ENCODE measurements at places on chromosomes 16 and 17. TPM values are rescaled to one million over a fixed set of nuclear protein-coding genes. Genes with fewer than 3 reads are reported as not detected.

- no peak for DNase-seq
Observed at GRCh38 chr17:64772845-64773299, 110.8 kb upstream of the SMURF2 start.

SHISA6 gene
- total RNA-seq, result 0.35 TPM

- peak; percentile 81 for DNase-seq
Observed at GRCh38 chr16:30567991-30568638, 3.4 kb downstream of the ZNF688 start.

GRCh38 chr17:61152898-61153297, 246.7 kb upstream of the TBX2 start:
- no peak for DNase-seq

- no peak for DNase-seq
Observed at GRCh38 chr17:64573214-64573613, 66.4 kb downstream of the CEP95 start.

DNA sequence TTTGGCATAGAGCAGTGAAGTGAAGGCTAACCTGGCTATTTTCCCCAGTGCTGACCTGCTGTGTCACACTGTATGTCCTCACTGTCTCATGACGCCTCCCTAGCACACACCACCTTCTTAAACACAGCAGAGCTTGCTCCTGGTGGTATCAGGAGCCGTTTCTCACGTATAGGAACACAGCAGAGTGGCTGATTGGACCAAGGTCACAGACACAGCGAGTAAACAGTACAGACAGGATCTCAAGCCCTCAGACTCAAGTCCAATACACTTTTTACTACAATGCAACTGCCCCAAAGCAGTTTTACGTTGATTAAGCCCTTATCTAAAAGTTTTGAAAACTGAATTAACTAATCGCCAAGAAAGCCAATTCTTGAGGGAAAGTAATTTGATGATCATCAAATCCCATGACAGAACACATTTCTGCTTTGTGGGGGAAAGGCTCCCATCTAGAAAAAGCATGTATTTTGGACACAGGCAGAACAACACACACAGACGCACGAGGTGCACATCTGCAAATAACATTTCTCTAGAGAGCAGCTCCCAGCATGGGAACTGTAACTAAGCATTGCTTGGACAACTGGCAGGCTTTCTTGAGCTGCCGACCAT, 15.2 kb downstream of the ARHGAP17 start:
- no peak for DNase-seq

ITGB4 gene
- 81.3 TPM for total RNA-seq

GRCh38 chr17:79622776-79623175, 11.9 kb upstream of the RBFOX3 start:
- DNase-seq, result peak; percentile 28

GRCh38 chr16:77046206-77046605, 144.8 kb upstream of the MON1B start:
- no peak for DNase-seq

- peak; percentile 77 for DNase-seq
Observed at GRCh38 chr16:88295671-88296436, 86.9 kb upstream of the ZNF469 start.

GRCh38 chr17:29212681-29213121, 32.5 kb upstream of the MYO18A start:
- no peak for DNase-seq

SLC16A13 gene
- total RNA-seq, result 5.9 TPM

GRCh38 chr17:49819651-49820050, 28.2 kb downstream of the TAC4 start:
- no peak for DNase-seq

- no peak for DNase-seq
Observed at GRCh38 chr17:2459917-2460271, 51.8 kb downstream of the METTL16 start.

MMP2 gene
- total RNA-seq, result 126 TPM

DRC7 gene
- total RNA-seq, result not detected

DNA sequence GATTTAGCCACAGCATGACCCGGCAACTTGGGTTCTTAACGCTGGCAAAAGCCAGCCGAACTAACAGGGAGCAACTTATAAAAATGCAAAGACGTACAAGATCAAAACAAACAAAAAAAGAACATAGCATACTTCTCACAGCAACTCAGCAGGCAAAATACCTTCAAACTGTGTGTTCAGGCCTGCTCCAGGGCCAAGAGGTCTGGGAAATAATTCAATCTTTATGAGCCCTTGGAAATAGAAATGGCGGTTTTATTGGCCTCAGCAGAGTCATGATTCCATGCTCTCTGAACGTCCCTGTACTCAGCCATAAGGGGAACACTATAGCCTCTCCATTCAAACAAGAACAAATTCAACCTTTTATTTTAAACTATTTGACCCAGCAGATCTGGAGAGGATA, 101.3 kb upstream of the C17orf78 start:
- no peak for DNase-seq

ATP2A1 gene
- 1.5 TPM for total RNA-seq

CFAP97D1 gene
- not detected for total RNA-seq

DNA sequence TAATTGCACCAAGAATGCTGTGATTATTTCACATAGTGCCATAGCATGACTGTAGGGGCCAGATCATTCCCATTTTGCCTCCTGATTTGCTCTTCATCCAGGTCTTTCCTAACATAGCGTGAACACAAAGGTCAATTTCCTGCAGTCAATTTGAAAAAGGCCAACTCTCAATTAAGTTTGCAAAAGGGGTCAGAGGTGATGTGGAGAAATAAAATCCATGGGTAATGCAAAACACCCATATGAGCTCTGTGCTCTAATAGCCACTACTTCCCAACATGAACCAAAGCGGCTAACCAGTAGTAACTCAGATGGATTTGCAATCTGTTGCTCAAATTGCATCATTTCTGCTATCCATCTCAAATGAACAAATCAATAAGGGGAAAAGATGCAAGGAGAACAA, 275.5 kb upstream of the SOX9 start:
- DNase-seq, result no peak
